Caki2 (cell line): ENCODE measurements at places on chromosomes 5 and 9. TPM values are rescaled to one million over a fixed set of nuclear protein-coding genes. Genes with fewer than 3 reads are reported as not detected.

The CAVIN4 gene
- 0.74 TPM in 1 of 2 replicates, not detected in the other for total RNA-seq

The NIPBL gene
- 9.1 and 9.6 TPM in 2 replicates for total RNA-seq

The CER1 gene
- total RNA-seq: not detected in 2 replicates

The PCDHGA6 gene
- 1.6 TPM in 1 of 2 replicates, not detected in the other for total RNA-seq

The PDGFRB gene
- total RNA-seq: 1.4 and 16.3 TPM in 2 replicates

The SHOC1 gene
- not detected in 2 replicates for total RNA-seq

The ACER2 gene
- 1.7 and 1.9 TPM in 2 replicates for total RNA-seq

The TAF11L5 gene
- not detected in 2 replicates for total RNA-seq

The IL31RA gene
- 0.03 TPM in 1 of 2 replicates, not detected in the other for total RNA-seq

The NOTCH1 gene
- 7.2 and 7.9 TPM in 2 replicates for total RNA-seq

The RAPGEF1 gene
- 15.1 and 26.2 TPM in 2 replicates for total RNA-seq

The SARDH gene
- 7.6 and 13.0 TPM in 2 replicates for total RNA-seq

The MARCHF11 gene
- not detected in 2 replicates for total RNA-seq
